ENCODE measurements at places on chromosomes 5 and 9.

- no peak for DNase-seq
These were observed 435.7 kb downstream of the DMAC1 start for GRCh38 chr9:7363777-7364477.

DNA sequence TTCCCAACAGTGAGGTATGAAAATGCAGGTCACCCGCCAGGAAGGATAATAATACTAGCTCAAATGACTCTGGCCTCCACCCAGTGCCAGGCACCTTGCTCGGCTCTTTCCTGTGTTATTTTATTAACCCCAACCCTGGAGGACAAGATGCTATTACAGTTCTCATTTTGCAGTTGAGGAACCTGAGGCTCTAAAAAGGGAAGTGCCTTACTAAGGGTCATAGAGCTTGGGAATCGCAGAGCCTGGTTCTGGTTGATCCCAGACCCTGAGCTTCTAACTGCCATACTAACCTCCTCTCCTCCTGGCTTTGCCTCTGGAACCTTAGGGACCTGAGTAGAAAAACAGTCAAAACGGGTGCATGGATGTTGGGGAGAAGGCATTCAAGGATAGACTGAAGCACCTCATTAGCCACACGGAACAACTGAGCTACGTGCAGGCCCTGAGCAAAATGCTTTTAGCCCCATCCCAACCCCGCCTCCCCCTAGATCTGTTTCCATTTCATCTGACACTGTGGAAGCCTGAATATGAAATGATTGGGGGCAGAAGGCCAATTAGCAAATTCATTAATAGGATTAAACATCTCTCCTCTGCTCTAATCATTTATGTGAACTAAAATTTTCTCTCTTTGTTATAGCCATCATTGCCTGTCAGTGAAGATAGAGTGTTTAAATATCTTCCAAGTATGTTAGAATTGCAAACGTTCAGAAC is 7.9 kb downstream of the KCNIP1 start:
- no peak for DNase-seq

DNA sequence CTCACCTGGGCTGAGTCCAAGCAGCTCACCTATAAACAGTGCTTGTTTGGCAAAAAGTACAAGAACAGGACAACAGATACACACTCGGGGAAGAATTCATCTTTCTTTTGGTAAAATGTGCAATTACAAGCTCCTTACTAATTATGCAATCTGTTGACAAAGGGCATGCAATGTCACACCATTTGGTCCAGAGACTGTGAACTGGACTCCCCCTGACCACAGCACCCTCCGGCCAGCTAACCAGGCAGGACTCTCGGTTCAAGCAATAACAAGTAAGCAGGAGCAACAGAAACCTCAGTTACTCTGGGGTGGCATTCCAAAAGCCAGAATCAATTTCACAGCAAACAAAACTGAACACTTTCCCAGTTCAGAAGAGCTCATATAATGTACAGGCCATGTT is 113.8 kb downstream of the GNAQ start:
- no peak for DNase-seq

- DNase-seq: no peak
These were observed 111.2 kb downstream of the SMARCA2 start for GRCh38 chr9:2126331-2126803.

DNA sequence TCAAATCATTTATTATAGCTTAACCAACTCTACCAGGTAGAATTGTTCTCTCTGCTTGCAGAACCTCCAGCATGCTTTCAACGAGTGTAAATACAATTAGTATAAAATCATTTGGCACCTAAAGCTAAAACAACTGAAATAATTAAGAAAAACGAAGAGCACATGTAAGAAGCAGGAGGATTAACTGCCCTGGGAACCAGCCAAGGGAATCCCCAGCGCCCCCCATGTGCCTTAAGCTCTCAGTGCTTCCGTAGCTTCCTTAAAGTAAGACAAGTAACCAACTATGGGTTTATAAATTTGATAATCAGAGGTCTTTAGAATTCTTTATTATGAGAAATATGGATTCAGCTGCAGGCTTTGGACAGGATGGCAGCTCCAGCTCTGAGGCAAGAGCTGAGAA is 402.4 kb downstream of the RAB3C start:
- no peak for DNase-seq

DNA sequence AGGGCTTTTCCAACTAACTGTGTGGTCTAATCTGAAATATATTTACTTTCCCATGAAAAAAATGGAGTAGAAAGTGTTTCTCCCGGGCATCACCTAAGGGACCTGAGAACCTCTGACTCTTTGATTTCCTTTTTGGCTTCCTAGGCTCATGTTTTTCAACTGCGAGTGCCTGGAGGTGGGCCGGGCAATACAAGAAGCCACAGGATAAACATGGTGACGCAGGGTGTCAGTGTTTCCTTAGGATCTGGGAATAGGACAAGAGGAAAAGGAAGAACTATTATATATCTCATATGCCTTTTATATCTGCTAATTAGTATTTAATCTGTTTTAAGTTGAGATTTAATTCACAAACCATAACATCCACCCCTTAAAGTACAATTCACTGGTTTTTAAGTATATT is 11.4 kb upstream of the LECT2 start:
- no peak for DNase-seq

DNA sequence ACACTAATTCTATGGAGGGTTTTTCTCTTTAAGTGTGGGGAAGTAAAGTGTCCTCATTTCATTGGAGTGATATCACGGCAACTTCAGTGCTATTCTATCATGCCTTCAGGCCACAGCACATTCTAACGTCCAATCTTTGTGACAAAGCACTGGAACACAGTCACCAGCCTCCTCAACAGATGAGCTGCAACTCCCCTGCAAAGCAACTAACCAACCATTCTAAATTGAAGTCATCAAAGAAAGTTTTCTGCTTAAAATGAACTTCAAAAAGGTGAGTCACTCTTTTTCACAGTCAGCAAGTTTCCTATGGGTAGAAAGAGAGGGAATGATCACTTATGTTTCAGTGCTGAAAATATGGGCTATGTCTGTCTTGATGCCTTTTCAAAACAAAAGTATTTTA is 190.8 kb downstream of the ELAVL2 start:
- no peak for DNase-seq

DNA sequence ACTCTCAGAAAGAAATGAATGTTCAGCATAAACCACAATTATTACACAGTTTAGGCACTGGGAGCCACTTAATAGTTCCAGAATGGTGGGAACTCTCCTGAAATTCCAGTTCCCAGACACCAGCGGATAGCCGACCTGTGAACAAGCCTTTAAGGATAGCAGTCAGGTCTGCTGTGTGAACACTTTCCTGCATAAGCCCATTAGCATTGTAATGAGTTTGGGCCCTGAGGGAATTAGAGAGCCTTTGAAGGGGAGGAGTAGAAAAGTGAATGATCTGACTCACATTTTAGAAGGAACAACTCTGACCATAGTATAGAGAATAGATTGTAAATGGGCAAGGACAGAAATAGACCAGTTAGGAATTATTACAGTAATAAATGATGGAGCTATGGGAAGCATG is 189.1 kb downstream of the ADGRV1 start:
- no peak for DNase-seq

- no peak for DNase-seq
These were observed 1584.4 kb downstream of the EFNA5 start for GRCh38 chr5:106086352-106086751.

DNA sequence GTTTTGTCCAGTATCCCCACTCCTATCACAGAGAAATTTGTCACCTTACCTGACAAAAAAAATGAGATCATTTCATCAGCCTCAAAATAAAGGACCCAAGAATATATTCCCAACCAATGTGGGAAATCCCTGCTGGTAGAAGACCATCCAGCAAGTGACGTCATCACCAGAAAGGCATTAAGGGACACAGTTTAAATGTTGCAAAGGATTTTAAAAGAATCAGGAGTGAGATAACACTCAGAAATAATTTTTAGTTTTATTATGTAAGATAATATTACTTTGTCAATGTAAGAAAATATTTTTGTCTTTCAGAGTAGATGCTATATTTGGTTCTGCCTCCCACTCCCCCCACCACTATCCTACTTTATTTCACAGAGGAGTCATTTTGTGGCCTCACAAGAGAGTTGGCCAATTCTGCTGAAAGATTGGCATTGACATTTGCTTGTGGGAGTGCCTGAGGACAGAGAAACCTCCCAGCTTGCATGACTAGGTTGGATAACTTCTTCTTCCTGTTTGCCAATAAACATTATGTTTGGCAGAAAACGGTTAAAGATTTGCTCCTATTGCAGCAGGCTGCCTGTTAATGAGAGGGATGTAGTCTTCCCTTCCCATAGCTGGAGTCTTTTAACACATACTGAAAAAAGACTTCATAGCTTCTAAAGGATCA is 288.6 kb upstream of the DAB2 start:
- no peak for DNase-seq

- DNase-seq: no peak
These were observed 142.2 kb downstream of the DCP2 start for GRCh38 chr5:113118765-113119164.

DNA sequence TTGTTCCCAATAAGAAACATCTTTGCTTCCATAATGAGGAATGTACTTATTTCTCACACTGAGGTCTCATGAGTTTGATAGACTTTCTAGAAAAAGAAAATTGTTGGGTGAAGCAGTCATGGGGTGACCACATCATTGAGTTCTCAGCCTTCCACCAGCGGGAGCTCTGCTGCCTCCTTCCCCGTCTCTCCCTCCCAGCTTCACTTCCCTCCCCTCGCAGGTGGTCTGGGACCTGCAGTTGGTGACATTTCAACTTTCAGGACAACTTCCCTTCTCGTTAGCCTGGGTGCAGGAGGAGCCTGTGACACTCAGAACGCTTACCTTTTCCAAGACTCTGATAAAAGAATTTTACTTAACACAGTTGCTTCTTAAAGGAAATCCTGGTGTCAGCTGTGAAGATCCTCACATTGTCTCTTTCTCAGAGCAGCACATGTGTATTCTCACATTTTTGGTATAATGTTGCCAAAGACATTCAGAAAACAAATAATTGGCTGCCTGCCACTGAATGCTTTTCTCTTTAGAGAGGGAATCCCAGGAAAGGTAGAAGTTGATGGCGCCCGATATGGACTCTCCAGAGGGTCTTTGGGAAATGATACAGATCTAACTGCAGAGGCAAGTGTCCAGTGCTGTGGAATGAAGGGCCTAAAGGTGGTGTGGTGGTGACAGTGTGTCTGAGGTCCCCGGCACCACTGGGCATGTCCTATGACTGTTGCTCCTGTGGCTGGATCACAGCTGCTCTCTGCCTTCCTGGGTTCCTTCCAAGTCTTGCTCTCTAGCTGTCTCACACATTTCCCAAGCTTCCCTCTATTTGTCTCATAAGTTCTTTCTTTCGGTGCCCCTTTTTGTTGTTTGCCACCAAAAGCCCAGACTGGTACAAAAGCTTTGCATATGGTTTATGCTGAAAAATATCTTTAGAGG is 238.1 kb downstream of the GAS1 start:
- no peak for DNase-seq

GRCh38 chr5:3348576-3349535 is 246.8 kb upstream of the IRX1 start:
- no peak for DNase-seq

- DNase-seq: no peak
These were observed 21.4 kb upstream of the LTC4S start for GRCh38 chr5:179772351-179772750.

GRCh38 chr9:95167998-95168397 is 149.5 kb downstream of the FANCC start:
- peak; percentile 19 for DNase-seq

GRCh38 chr5:173497685-173498084 is 118.8 kb downstream of the BOD1 start:
- no peak for DNase-seq

GRCh38 chr5:30502277-30502676 is 691.2 kb upstream of the CDH6 start:
- DNase-seq: no peak

Measured in activated CD4-positive, alpha-beta T cell treated with anti-CD3 and anti-CD28 coated beads, Interleukin-2, amount 50 U/mL, for 24 hours (primary cell).